ENCODE measurements at places on chromosomes 4 and X.

DNA sequence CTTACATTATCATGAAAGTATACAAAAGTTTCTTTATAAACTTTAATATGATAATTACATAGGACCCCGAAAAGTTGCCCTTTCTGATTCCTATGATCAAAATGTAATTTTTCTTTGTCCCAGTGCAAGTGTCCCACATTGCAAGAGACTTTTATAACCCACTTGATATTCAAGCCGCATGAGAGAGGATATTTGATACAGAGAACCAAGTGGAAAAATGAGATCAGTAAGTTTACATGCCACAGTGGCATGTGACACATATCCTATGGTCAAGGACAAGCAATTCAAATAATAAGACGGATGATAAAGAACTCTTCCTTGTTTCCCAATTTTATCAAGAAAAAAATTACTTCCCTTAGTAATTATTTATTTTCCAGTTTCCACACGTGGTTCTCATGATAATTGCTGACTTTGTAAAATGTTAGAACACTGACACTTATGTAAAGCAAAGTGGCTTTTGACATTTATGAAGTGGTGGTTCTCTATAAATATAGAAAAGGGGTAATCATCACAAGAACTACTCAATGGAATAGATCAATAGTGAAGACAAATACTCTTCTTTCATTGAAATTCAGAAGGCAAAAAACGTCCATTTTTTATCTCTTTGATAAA, 273.7 kb upstream of the NOCT start:
- DNase-seq, result no peak

DNA sequence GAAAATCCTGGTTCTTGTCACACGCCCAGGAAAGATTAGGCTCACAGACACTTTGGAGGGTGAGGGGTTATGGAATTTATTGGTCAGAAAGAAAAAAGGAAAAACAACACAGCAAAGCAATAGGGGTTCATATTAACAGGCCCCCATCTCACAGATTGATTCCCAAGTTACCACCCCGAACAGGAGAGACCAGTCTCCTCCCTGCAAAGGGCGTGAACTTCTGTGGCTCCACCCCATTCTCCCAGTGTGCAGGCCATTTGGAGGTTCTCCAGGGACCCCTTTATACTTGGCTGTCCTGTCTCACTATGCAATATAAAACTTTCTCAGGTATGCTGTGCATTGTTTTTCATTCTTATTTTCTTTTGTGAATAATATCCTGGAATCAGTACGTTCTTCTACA, 7.4 kb downstream of the FGF2 start:
- no peak for DNase-seq

DNA sequence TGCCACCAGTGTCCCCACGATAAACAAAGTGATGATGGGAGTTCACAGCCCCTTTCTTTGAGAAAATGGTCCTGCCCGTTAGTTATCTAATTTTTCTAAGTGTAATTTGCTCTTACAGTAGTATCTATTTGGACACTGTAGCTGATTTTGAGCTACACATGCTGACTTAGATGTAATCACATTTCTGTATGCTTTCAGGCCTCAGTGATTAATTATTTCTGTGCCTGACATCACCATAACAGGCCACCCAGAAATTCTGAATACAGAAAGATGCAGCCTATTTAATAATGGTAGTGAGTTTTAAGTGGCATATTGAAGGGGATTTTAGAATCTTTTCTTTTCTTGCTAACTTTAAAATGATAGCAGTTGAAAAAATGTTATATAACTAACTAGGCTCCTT, 147.6 kb upstream of the ANXA10 start:
- no peak for DNase-seq

DNA sequence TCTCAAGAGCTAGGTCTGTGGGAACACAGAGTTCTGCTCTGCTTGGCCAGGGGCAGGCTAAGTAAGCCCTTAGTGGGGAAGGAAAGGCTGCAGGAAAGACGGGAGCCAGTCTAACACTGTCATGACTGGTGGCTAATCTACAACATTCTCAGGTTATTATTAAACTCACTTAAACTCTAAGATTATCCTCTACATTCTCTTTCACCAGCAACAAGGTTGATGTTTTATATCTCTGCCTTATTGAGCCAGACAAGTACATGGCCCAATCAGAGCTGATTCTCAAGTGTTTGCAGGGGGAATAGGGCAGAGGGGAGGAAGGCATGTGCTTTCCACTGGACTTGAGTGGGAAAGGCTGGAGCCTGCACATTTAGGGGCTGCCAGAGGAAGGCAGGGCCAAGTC, 50.9 kb upstream of the FAM241A start:
- DNase-seq, result no peak

- DNase-seq, result no peak
Measured at GRCh38 chr4:84925558-84925957, 40.9 kb downstream of the WDFY3 start.

GRCh38 chr4:119725688-119726330, 97.2 kb upstream of the PDE5A start:
- DNase-seq, result no peak

GRCh38 chr4:38279650-38280322, 319.6 kb downstream of the PTTG2 start:
- no peak for DNase-seq

All from muscle of arm (tissue), 14 donors.